Left hindlimb (tissue), 1 donor: ENCODE measurements at places on chromosomes 11 and 22.

GRCh38 chr11:75326439-75326810, 25.0 kb downstream of the ARRB1 start:
- DNase-seq = no peak

DNA sequence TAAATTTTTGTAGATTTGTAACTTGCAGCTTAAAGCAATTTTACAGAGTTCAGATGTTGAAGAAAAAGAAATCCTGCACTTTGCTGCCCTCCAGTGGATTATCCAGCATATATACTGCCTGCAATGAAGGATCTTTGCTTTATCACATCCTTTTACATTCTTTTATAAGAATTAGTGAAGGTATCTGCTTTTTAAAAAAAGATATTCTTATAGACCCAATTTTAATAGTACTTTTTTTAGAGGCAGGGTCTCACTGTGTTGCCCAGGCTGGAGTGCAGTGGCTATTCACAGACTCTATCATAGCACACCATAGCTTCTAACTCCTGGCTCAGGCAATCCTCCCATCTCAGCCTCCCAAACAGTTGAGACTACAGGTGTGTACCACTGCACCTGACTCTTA, 60.7 kb downstream of the TTC17 start:
- no peak for DNase-seq

GRCh38 chr22:39309881-39310714, 9.3 kb downstream of the RPL3 start:
- no peak for DNase-seq

- DNase-seq = no peak
Observed at GRCh38 chr11:76663486-76663810, 7.1 kb downstream of the LRRC32 start.

DNA sequence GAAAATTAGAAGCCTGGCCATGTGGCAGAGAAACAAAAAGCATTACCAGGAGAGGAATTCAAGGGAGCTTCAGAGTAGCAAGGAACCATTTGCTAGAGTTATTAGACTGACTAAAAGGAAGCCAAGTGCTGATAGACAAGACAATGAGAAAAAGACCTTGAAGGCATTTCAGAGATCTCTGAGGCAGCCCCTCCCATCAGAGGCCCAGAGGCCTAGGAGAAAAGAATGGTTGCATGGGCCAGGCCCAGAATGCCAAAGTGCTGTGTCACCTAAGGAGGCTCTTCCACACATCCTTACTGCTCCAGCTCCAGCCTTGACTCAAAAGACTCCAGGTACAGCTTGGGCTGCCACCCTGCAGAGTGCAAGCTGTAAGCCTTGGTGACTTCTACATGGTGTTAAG, 61.8 kb upstream of the POU2AF2 start:
- DNase-seq = no peak

GRCh38 chr22:41285441-41285819, 557 bp downstream of the RANGAP1 start:
- DNase-seq = peak; percentile 37
